ENCODE measurements at places on chromosomes 11 and 22.

- no peak for DNase-seq
These were observed 50.3 kb downstream of the SHANK2 start for GRCh38 chr11:71201936-71202597.

DNA sequence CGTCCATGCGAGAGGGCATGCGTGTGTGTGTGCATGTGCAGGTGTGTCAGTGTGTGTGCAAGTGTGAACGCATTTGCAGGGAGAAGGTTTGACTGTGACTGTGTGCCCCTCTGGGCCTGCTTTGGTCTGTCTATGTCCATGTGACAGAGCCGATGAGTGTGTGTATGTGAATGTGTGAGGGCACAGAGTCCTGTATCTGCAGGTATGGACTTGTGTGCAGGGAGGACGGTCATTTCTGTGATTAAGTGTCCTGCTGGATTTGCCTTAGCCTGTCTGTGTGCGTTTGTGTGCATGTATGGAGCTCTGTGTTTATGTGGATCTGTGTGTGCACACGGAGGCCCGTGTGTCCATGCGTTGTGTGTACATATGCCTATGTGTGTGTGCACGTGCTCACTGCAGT is 5.4 kb downstream of the EMID1 start:
- no peak for DNase-seq

- DNase-seq: peak; percentile 91
These were observed 43.5 kb upstream of the KCNJ11 start for GRCh38 chr11:17432002-17432401.

- no peak for DNase-seq
These were observed 1630.1 kb upstream of the TENM4 start for GRCh38 chr11:81070948-81071347.

DNA sequence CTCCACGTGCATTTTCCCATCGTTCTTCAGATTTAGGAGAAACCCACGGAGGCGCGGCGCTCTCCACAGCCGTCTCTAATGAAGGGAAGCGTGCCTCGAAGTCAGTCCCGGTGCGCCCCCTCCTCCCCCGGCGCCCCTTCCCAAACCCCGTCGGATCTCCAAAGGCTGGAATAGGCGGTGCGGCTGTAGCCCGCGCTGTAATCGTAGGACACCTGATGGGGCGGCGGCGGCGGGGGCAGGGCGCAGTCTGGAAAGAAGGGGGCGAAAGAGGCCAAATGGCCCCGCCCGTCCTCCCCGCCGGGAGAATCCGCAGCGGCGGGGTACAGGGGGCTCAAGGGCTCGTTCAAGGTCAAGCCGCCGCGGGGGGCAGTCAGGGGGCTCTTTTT is 1.3 kb downstream of the FAM181B start:
- DNase-seq: no peak

GRCh38 chr11:68200639-68201038 is 12.5 kb downstream of the KMT5B start:
- DNase-seq: no peak

DNA sequence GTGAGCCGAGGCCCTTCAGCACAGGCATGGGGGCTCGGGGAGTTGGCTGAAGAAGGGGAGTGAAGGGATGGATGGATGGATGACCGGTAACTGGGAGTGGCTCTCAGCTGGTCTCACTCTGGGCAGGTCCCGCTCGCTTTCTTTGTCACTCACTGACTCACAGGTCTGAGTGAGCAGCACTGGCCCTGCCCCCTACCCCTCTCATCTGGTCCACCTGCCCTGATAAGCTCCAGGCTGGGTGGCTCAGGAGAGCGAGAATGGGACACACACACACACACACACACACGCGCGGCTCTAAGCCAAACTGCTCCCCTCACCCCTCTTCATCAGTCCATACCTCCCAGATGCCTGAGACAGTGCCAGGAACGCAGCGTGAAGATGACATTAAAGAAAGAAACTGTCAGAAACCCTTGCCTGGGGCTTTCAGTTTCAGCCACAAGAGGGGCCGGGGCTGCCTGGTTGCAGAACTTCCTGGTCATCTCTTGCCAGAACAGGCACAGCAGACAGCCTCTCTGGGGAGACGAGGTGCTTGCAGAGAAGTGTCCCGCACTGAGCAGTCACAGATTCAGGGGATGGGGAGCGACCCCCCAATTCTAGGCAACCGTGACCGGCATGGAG is 16.5 kb upstream of the SHISAL1 start:
- DNase-seq: no peak

GRCh38 chr11:61472868-61473267 is 35.7 kb upstream of the LRRC10B start:
- peak; percentile 57 for DNase-seq

DNA sequence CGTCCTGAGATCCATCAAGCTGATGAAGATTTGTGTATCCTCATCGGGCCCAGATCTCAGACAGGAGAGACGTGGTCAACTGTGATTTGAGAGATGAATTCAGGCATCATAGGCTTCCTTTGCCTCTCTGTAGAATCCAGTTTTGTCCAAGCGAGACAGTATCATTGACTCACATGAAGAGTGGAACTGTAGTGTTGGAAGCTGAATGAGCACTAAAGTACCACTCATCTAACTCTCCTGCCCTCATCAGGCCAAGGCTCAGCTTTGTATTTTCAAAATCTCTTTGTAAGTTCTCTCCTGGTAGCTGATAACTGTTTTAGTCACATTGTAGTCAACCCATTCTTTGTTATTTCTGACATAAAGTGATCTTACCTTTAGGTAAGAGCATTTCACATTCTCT is 85.1 kb downstream of the KIRREL3 start:
- DNase-seq: no peak

DNA sequence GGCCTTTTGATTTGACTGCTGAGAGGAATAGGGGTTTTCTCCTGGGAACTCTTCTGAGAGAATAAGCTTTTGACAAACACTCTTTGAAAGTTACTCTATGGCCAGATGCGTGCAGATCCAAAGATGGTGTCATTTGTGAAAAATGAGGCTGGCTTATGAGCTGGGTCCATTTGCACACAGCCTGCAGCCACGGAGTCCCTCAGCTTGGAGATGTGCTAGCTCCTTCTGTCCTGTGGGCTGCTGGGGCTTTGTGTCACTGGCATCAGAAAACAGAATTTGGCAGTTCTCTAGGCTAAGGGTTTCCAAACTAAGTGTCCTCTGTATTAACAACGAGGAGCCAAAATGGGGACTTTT is 702.4 kb downstream of the NTM start:
- peak; percentile 57 for DNase-seq

DNA sequence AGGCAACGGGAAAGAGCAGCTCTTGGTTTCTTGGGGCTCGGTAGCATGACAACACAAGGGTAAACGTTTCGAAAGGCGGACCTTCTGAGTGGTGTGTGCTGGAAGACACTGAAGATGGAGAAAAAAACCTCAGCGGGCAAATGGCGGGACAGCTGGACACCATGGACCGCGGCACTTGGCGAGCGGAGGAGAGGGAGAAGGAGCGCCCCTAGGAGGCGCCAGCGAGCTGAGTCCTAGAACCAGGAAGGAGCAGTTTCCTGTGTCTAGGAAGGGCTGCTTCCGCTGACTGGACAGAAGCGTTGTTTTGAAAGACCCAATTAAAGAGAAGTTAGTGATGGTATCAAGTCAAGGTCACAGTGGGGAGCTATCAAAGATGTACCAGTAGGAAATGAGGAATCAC is 44.0 kb upstream of the OPCML start:
- no peak for DNase-seq

Data from tongue (tissue), 3 donors.